ENCODE measurements at places on chromosomes 7 and 10.

- peak; percentile 89 for DNase-seq
Observed at GRCh38 chr10:87659571-87660483, at the start of gene PAPSS2. Gene PAPSS2, plus strand, starts transcription at chr10:87659878. Its CDS starts 104 bp downstream, at chr10:87659982.

- no peak for DNase-seq
Observed at GRCh38 chr7:6268023-6268900, 4.2 kb downstream of the CYTH3 start.

DNA sequence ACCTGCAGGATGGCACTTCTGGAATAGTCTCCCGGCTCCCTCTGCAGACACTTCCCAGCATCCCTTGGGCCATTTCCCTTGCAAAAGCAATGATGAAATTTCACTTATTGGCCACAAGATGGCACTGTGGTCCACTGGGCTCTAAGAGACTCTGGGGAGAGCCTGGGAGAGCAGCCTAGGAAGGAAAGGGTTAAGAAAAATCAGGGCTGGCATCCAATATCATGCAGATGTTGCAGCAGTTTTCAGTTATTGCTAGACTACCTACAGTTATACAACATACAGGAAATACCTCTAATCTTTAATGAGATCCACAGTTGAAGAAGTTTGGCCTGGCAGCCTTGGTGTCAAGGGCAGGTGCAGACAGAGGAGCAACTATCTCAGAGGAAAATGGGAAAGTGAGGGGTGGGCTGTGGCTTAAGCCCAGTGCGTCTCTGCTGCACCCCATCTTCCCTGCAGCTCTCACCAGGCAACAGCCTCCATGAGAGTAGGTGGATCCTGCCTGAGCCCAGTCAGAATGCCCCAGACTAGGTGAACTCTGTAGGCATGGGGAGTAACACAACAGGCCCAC is 100.2 kb upstream of the PRSS58 start:
- no peak for DNase-seq

GRCh38 chr10:27805180-27805579 is 59.6 kb upstream of the MKX start:
- DNase-seq, result no peak

- DNase-seq, result no peak
Observed at GRCh38 chr10:33573606-33574005, 239.1 kb upstream of the NRP1 start.
